ENCODE measurements at places on chromosomes 4 and X.

- DNase-seq, result no peak
These were observed 16.1 kb upstream of the TBC1D14 start for GRCh38 chr4:6893449-6894085.

GRCh38 chr4:112771-113170, 11.5 kb upstream of the ZNF718 start:
- DNase-seq, result no peak

GRCh38 chr4:161356351-161356750, 807.4 kb downstream of the FSTL5 start:
- no peak for DNase-seq

- DNase-seq, result no peak
These were observed 29.2 kb downstream of the TACC3 start for GRCh38 chr4:1750381-1751154.

- DNase-seq, result no peak
These were observed 48.1 kb upstream of the CPLX1 start for GRCh38 chr4:874056-874455.

- DNase-seq, result peak; percentile 20
These were observed 25.9 kb downstream of the RNF175 start for GRCh38 chr4:153733751-153734448.

DNA sequence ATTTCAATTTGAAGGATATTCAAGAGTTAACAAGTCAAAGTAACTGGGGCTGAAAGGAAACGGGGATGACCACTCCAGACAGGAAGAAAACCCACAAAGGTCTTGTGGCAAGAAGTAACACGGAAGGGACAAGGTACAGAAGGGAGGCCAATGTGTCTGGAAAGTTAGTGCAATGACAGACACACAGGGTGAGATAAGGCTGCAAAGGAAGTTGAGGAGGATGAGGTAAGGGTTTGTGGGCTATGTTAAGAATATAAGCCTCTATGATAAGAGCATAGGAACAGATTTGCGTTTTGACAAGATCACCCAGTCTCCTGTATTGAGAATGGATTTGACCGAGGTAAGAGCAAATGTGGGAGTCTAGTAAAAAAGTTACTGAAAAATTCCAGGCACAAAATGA, 21.9 kb upstream of the EMCN start:
- DNase-seq, result no peak

DNA sequence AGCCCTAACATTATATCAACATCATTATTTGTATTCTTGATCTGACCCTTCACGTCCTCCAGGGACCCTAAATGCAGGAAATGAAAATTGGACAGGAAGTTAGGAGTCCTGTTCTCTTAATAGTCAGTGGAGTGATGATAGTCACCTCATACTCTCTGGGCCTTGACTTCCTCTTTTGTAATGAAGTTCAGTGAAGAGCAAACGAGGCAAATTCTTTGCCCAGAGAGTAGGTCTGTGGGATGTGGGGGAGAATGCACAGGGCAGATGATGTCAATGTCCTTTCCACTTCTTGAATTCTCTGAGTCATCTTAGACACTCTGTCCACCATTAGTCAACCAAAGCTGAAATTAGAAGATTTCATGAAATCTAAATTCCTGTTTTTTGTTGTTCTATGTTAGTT, 17.1 kb upstream of the GPRIN3 start:
- no peak for DNase-seq

DNA sequence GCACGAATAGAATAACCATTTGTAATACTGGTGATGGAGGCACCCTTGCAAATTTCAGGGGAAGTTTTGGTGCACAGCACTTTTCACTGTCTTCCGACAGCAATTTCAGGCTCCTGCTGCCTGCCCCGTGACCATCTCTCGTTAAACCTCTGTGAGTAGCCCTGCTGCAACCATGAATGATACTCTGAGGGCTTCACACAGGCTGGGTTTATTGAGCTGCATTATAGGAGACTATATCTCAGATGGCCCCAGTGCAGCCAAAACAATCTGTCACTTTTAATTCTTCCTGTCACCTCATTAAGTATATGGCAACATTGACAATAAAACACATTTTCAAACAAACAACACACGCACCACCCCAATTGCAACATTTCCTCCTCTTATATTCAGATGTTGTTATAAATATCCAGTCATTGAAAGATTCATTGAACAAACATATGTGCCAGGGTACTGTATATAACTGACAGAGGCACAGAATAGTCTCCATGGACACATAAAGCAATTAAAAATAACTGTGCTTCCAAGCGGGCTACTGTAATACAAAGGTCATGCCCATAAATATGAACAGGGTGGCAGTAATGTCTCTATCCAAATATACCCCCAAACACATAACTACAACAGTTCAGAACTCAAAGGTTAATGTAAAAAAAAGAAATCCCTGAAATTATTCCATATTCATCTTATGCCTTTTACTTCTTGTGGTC, 477.0 kb downstream of the GBA3 start:
- DNase-seq, result peak; percentile 60

DNA sequence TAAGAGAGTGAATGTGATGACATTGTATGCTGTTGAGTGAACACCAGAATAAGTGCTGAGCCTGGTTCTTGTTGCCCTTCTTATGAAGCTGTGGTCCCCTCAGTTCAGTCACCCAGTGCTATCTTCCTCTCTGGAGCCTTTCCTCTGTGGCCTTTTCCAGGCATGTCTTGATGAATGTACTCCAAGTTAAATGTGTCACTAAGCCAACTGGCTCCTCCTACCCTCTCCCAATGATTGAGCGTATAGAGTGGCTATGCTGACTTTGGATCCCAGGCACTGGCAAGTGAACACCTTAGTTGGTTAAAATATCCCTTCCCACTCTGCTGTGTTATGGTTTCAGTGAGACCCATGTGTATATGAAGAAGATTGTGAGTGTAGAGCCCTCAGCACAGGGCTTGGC, 134.1 kb upstream of the MAMLD1 start:
- no peak for DNase-seq

GRCh38 chr4:159206427-159206871, 103.6 kb downstream of the RAPGEF2 start:
- DNase-seq, result no peak

DNA sequence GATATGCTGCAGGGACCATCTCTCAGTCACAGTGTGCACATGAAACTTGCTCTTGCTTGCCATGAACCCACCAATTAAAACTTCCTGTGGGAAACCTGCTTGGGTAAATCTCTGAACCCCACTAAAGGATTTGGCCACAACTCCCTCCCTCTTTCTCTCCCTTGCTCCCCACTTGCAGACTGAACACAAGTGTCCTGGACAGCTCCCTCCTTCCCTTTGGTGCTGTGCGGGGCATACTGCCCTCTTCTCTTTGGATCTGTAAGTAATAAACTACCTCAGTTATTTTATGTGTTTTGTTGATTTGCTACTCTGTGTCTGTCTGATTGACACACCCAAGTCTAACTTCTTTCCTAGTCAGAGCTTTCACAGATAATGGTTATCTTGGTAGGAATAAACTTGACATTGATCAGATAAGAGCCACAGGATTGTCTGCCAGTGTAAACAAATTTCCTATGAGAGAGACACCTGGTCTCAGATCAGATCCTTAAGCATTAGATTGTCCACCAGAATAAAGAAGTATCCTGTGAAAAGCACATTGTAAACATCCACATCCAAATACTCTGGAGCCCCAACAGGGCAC, 41.8 kb downstream of the SULT1E1 start:
- DNase-seq, result no peak

- no peak for DNase-seq
These were observed 207.4 kb upstream of the JADE1 start for GRCh38 chr4:128601991-128602695.

DNA sequence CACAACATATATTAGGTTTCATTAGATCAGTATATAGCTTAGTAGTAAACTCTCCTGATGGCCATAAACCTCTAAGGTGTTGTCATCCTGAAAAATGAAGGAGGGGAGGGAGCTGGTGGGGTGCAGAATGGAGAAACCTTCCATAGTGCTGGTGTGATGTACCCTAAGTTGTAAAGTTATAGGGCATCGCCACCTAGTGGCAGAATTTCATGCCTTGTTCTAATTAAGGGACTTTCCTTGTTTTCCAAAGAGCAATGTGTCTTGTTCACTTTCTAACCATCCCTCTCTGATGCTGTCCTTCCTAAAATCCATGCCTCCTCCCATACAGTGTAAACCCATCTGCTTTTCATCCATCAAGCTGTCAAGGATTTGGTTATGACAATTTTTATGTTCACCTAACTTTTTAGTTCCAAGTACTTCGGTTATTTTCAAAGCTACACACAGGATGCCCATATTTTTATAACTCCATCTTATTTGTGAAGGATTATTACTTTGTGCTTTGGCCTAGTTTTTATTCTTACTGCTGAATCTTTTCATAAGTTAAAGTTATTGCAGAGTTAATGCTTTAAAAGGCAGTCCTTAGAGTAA, 4.5 kb downstream of the NBDY start:
- peak; percentile 83 for DNase-seq

DNA sequence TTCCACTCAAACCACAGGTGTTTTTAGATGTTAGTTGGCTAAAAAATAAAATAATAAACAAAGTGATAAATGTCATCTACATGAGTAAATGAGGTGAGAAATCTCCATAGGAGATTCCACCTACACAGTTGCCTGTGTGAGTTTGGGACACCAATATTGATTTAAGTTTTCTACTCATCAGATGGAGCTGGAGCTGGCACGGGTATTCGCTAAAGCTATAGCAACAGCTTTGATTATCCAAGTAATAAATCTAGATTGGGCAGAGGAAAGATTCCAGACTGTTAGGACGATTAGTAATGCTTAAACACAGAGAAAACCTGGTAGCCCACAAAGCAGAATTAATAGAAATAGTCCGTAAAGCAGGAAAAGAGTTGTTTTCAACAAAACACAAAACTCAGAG, 313.9 kb downstream of the PABPC4L start:
- DNase-seq, result no peak

GRCh38 chrX:29044423-29045184, 457.4 kb downstream of the IL1RAPL1 start:
- DNase-seq, result peak; percentile 30

- DNase-seq, result no peak
These were observed 75.8 kb downstream of the ATG4A start for GRCh38 chrX:108167211-108167872.

DNA sequence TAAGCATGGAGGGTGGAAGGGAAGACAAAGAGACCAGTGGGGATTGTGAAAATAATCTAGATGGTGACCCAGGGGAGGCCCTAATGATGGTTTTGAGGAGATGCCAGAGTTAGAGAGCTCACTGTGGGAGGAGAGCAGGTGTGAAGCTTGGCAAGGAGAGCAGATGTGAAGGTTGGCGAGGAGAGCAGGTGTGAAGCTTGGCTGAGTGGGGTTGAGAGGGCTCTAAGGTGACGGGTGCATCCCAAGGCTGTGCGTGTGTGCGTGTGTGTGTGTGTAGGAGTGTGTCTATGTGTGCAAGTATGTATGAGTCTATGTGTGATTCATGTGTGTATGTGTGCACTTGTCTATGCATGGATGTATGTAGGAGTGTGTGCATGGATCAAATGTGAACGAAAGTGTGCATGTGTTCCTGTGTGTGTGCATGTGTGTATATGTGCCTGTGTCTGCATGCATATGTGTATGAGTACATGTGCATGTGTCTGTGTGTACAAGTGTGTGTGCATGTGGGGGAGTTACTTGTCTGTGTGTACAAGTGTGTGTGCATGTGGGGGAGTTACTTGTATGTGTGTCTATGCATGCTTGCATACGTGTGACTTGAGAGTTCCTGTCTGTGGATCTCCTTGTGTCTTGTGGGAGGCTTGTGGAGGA, 72.0 kb downstream of the EVC start:
- DNase-seq, result no peak

GRCh38 chrX:66579219-66579618, 59.7 kb downstream of the EDA2R start:
- no peak for DNase-seq

DNA sequence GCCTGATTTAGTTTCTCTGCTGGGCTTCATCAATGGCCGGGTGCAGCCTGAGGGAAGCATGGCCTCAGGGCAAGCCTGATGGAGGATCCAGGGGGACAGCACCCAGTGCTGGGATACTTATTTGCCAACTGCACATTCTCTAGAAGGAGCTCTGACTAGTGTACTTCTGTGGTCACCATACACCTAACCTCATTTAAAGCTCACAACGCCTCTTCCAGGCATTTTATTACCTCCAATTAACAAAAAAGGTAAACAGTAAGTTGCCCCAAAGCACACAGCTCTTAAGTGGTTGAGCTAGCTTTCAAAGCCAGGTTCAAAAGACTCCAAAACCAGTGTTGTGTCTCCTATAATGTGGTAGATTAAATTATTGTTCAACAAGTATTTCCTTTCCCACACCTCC, 26.8 kb upstream of the ATXN3L start:
- no peak for DNase-seq

GRCh38 chrX:55546956-55547355, 57.3 kb upstream of the USP51 start:
- DNase-seq, result no peak

Data from NCI-H1417 (cell line).